Forelimb muscle (tissue), 1 donor: ENCODE measurements at places on chromosomes 2 and 18. TPM values are rescaled to one million over a fixed set of nuclear protein-coding genes. Genes with fewer than 3 reads are reported as not detected.

The SEMA4C gene
- polyA plus RNA-seq, result 30.4 TPM

The SEC11C gene
- polyA plus RNA-seq, result 9.0 TPM

The HOXD9 gene
- 7.6 TPM for polyA plus RNA-seq

The HOXD3 gene
- 3.3 TPM for polyA plus RNA-seq

The MBD2 gene
- 40.4 TPM for polyA plus RNA-seq

The PTPRM gene
- polyA plus RNA-seq, result 85.4 TPM

The KLHL30 gene
- polyA plus RNA-seq, result 20.7 TPM
